NCI-H69 (cell line): ENCODE measurements at places on chromosomes 7 and 10.

- peak; percentile 1 for DNase-seq
Observed at GRCh38 chr7:42292991-42293521, 56.0 kb upstream of the GLI3 start.

DNA sequence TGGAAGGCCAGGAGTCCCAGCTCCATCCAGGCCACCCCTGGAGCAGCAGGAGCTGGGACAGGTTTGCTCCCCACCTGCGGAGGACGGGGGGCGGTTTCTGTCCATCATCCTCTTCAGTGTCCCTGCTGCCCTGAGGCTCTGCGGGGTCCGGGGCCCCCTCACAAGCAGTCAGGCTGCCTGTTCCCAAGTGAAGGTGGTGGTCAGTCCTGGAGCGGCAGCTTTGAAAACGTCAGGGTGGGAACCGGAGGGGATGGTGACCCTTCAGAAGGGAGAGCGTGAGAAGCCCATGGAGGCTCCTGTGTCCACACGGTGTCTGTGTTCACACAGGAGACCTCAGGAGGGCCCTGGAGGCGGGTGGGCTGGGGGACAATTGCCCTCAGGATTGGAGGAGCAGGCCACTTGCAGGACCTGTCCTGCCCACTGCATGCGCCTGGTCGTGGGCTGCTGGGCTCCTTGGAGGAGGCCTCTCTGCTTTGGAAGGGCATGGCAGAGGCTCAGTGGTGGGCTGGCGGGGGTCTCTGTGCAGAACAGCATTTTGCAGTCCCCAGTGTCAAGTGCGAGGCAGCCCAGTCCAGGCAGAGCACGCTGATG, 49.3 kb upstream of the INPP5A start:
- DNase-seq: no peak

GRCh38 chr7:74405899-74406512, 47.7 kb upstream of the GTF2IRD1 start:
- DNase-seq: no peak

DNA sequence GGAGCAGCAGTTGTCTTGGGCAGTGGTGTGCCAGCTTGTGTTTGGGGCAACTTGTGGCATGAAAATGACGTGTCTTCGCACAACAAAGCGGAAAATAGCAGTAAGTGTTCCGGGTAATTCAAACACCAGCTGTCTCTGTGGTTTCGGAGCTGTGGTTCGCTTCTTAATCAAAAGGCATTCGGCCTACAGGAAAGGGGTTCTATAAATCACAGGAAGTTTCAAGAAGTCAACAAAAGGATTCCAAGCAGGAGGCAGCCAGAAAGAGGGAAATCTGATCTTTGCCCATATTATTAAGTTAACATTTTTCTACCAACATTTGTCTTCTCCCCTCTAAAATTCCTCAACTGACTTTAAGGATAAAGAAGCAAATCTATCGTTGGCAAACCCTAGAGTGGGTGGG, 353.4 kb downstream of the FGFR2 start:
- no peak for DNase-seq

- peak; percentile 3 for DNase-seq
Observed at GRCh38 chr10:77080361-77081027, 557.1 kb downstream of the KCNMA1 start.

GRCh38 chr10:66680886-66681285, 244.9 kb upstream of the LRRTM3 start:
- DNase-seq: no peak

DNA sequence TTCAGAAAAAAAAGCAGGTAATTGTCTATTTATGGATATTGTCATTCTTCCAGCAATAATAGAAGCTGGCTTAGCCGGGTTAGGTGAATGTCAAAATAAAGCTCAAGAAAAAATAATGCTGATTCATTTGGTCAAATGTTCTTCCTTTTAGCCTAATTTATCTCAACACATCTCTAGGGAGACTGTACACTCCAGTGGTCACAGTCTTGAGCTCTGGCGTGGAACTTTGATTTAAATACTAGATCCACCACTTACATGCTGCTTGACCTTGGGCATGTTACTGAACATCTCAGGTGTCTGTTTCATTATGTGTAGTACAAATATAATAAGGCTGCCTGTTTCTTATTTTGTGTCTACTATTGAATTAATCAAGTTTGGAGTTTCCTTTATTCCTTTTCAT, 22.0 kb downstream of the PRTFDC1 start:
- no peak for DNase-seq

DNA sequence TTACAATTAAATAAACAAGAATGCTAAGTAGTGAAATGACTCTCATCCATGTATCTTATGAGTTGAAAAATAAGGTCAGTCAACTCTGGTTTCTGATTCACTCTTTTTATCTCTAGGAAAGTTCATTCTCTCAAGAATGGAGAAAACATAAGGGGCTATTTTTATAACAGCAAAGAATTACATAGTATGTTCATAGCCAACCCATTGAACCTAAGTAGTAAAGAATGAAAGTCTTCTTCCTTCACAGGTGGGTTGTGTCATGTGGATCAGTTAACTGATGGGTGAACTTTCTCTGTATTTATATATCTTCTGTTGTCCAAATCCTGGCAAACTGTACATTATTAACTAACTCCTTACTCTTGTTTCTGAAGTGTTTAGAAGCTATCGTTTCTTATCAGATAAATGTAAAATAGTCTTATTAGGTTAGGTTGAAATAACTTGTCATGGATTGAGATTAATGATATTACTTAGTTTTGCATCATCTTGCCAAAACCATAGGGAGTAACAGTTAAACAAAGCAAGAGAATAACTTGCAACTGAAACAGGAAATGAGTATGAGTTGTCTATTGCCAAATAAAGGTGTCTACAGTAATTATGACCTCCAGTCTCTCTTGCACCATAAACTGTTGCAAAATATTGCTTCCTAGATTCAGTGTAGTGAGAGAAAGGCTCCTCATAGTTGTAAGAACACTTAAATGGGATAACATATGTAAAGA, 86.8 kb downstream of the ANKRD7 start:
- DNase-seq: peak; percentile 82

GRCh38 chr7:155810770-155811559, 1.3 kb downstream of the SHH start:
- no peak for DNase-seq

DNA sequence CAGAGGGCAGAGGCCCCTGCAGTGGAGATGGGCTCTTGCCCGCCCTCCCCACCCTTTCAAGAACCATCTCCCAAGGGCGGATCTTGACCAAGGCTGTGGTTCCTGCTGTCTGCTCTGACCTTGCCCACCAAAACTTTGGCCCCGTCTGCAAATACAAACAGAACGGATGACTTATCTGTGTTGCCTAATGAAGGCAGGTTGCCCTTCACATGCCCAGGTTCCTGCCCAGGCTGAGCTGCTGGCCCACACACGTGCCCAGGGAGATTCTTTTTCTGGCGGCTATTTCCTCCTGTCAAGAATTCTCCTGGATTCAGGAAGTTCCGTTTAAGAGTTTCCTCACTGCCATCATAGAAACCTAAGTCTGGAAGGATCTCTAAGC, 78.3 kb downstream of the PROSER2 start:
- DNase-seq: no peak

DNA sequence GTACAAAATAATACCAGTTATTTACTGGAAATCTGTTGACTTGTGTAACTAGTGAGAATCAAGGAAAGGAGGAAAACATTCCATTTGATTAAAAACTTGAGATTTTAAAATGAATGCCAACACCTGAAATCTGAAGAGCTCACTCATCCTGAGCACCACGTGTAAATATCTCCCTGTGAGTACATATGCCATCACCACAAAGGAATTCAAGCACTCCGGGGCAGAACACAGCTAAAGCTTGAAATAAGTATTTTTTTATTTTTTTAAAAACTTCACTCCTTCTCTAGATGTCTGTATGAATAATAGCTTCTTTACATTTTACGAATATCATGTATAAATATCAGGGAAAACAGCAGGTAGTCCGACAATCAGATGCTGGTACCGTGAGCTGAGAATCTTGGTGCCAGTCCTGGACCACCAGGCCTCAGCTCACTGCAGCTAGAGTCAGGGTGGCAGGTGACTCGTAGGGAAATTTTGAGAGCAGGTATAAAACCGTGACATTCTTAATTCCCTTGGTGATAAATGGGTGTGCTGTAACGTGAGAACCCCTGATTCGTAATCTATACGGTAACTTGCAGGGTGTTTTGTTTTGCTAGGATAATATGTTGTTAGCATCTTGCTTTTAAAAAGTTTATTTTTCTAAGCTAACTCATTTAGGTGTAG, 12.7 kb downstream of the LMTK2 start:
- DNase-seq: peak; percentile 38

DNA sequence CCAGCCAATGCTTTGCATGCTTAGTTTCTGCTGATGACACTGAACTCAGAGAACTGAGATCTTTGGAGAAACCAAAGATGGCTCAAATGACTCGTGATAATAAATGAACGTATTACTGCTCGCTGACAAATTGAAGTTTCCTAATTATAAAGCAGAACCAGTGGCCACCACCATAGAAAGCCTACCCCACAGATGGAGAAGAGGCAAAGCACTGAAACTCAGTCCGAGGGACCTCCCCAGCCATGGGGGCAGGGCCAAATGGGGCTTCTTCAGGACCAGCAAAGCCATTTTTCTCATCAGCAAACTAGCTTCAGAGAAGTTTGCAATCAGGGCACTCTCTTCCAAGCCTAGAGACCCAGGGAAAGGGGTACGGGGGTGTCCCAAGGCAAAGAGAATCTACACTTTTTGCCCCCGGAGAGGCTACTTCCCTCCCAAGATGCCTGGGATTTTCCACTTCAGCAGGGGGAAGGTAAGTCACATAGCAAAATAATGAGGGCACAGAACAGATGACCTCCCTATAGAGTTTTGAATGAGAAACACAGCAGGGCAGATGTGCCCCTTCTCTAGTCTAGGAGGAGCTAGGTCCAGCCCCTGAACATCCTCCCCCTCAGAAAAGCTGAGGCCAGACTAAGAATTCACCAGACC, 4.3 kb upstream of the IL6 start:
- DNase-seq: no peak

DNA sequence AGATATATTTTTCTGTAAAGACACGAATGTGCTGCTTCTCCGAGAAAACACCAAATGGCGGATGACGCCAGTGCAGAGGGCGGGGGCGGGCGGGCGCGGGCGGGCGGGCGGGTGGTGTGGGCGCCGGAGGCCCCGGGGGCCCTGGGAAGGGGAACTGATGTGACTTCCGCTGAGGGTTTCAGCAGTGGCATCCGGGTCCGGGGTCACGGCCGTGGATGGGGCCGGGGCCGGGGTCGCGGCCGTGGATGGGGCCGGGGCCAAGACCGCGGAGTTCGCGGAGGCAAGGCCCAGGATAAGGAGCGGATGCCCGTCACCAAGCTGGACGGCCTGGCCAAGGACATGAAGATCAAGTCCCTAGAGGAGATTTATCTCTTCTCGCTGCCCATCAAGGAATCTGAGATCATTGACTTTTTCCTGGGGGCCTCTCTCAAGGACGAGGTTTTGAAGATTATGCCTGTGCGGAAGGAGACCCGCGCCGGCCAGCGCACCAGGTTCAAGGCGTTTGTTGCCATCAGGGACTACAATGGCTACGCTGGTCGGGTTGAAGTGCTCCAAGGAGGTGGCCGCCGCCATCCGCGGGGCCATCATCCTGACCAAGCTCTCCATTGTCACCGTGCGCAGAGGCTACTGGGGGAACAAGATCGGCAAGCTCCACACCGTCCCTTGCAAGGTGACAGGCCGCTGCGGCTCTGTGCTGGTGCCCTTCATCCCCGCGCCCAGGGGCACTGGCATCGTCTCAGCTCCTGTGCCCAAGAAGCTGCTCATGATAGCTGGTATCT, 20.3 kb upstream of the IGF2BP3 start:
- peak; percentile 74 for DNase-seq

GRCh38 chr10:114021154-114021553, 22.5 kb upstream of the ADRB1 start:
- DNase-seq: no peak

DNA sequence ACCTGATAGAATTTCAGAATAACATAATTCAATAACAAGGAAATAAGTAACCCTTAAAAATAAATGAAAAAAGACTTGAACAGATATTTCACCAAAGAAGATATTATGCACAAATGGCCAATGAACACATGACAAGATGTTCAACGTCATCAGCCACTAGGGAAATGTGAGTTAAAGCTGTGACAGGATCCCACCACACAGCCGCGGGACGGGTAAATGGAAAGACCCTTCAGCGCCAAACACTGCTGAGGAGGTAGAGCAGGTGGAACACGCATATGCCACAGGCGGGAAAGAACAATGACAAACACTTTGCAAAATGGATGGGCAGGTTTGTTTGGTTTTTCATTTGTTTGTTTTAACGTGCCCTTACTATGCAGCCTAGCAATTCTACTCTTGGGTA, 86.1 kb upstream of the RNF32 start:
- no peak for DNase-seq

DNA sequence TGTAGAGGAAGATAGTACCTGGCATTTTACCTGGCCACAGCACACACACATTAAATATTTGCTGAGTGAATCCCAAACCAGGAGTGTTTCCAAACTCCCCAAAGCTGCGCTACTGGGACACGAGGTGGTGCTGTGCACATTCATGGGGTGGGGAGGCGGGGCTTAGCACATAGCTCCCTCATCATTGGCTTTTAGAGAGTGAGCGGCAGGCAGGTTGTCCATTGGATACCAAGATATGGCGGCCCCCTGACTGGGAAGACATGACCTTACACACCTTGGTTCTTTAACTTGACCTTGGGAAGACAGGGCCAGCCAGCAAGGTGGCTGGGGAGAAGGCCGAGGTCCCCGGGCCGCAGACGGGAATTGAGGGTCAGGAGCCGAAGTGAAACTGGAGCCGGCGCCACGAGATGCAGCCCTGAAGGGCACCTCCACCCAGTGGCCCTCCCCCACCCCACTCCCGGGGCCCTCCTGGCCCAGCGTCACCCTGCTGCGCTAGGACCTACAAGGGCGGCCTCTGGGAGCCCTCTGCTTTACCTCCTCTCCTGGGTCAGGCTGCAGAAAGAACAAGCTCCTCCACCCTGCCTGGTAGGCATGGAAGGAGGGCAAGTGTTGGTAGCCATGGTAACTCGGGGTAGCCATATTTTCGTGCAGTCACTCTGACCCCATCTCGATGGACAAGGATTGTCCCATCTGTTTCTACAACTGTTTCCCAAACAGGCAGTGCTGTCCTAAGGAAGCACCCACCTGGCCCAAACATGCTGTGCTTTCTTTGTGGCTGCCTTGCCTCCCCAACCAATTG, 24.0 kb downstream of the TMEM176A start:
- no peak for DNase-seq

DNA sequence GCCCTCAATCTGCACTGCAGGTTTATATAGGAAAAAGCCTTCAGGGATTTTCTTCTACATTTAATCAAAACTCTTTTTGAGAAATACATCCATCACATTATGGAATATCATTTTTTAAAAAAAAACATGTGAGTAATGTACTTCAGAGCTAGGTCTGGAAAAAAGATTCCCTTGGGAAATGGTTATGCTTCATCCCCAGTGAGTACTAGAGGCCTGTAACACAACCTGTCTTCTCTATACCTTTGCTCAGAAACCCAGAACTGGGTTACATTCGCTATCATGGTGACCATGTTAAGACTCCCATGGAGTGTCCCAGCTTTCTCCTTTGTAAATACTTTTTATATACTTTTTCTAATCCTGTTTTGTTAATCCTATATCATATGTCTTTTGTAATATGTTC, 186.9 kb downstream of the LRRTM3 start:
- peak; percentile 63 for DNase-seq
